Common myeloid progenitor, CD34-positive (primary cell): ENCODE measurements at places on chromosomes 4 and X.

- no peaks in the 10 kb centered on the region for H3K27me3 ChIP-seq
- no peak for DNase-seq
- no peaks in the 10 kb centered on the region for H3K4me1 ChIP-seq
- H3K36me3 ChIP-seq, result no peaks in the 10 kb centered on the region
- no peak overlapping the region for H3K27ac ChIP-seq
These were observed 1089.8 kb downstream of the FAT4 start for GRCh38 chr4:126404549-126404948.

DNA sequence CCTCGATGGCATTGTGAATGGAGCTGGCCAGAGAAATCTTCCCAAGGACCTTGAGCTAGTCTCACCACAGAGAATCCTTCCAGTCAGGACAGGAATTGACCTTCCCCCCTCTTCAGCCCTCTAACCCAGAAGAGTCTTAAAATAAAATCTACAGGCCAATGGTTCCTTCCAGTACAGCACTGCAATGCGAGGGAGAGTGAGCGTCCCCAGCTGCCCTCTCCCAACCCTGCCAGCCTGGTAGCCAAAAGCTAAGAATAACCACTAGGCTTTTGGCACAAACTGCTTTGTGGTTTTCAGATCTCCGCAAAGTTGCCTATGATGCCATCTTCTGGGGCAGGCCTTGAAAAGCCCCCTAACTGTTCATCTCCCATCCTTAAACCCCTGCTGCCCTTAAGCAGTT, 175.1 kb downstream of the AR start:
- peaks cover 24% of the 10 kb centered on the region for H3K4me1 ChIP-seq
- no peak overlapping the region for H3K27ac ChIP-seq
- no peak overlapping the region for H3K4me3 ChIP-seq
- H3K36me3 ChIP-seq, result no peaks in the 10 kb centered on the region
- no peaks in the 10 kb centered on the region for H3K27me3 ChIP-seq

GRCh38 chrX:72245461-72246089, 6.7 kb upstream of the ERCC6L start:
- no peaks in the 10 kb centered on the region for H3K36me3 ChIP-seq
- H3K4me1 ChIP-seq, result no peaks in the 10 kb centered on the region
- H3K4me3 ChIP-seq, result no peak overlapping the region

GRCh38 chr4:114040319-114041116, 61.1 kb upstream of the ARSJ start:
- DNase-seq, result peak; percentile 10
- H3K27me3 ChIP-seq, result no peaks in the 10 kb centered on the region
- no peaks in the 10 kb centered on the region for H3K36me3 ChIP-seq
- H3K27ac ChIP-seq, result no peak overlapping the region
- H3K4me3 ChIP-seq, result no peak overlapping the region
- H3K4me1 ChIP-seq, result no peaks in the 10 kb centered on the region

GRCh38 chr4:181661090-181661489, 582.1 kb upstream of the TENM3 start:
- no peaks in the 10 kb centered on the region for H3K27me3 ChIP-seq
- H3K4me1 ChIP-seq, result no peaks in the 10 kb centered on the region
- H3K4me3 ChIP-seq, result no peak overlapping the region
- no peaks in the 10 kb centered on the region for H3K36me3 ChIP-seq

DNA sequence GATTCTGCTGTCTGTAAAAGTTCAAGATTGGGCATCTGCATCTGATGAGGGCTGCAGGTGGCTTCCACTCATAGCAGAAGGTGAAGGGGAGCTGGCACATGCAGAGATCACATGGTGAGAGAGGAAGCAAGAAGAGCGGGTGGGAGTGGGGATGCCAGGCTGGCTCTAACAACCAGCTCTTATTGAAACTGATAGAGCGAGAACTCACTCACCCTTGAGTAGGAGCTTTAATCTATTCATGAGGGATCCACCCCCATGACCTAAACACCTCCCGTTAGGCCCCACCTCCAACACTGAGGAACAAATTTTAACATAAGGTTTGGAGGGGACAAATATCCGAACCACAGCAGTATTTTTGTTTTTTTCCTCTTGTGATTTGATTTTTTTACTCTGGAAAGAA, 45.8 kb downstream of the PHOX2B start:
- no peaks in the 10 kb centered on the region for H3K36me3 ChIP-seq
- H3K27ac ChIP-seq, result no peak overlapping the region
- no peak for DNase-seq
- H3K4me1 ChIP-seq, result no peaks in the 10 kb centered on the region
- peaks cover 9% of the 10 kb centered on the region for H3K27me3 ChIP-seq
- no peak overlapping the region for H3K4me3 ChIP-seq

DNA sequence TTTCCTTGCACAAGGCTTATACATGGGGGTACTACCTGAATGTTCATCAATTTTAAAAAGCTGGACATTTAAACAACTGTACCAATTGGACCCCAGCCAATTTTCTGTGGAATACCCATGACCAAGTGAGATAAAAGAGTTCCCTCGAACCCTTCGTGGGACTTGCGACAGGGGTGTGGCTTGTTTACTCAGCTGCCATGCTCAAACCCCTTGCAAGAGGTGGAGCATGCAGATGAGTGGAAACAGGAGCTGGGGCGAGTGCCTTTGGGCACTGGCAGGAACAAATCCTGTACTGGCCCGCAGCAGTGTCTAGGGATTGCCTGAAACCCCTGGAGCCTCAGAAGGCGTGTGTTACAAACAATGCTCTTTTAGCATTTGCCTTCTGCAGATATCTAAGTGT, 144.2 kb downstream of the PDHA2 start:
- DNase-seq, result no peak
- H3K4me3 ChIP-seq, result no peak overlapping the region
- no peaks in the 10 kb centered on the region for H3K4me1 ChIP-seq
- H3K27ac ChIP-seq, result no peak overlapping the region
- H3K27me3 ChIP-seq, result no peaks in the 10 kb centered on the region
- no peaks in the 10 kb centered on the region for H3K36me3 ChIP-seq

- no peaks in the 10 kb centered on the region for H3K36me3 ChIP-seq
- no peaks in the 10 kb centered on the region for H3K4me1 ChIP-seq
- H3K27me3 ChIP-seq, result no peaks in the 10 kb centered on the region
- H3K4me3 ChIP-seq, result no peak overlapping the region
These were observed 187.7 kb upstream of the NUDT10 start for GRCh38 chrX:51144828-51145442.

DNA sequence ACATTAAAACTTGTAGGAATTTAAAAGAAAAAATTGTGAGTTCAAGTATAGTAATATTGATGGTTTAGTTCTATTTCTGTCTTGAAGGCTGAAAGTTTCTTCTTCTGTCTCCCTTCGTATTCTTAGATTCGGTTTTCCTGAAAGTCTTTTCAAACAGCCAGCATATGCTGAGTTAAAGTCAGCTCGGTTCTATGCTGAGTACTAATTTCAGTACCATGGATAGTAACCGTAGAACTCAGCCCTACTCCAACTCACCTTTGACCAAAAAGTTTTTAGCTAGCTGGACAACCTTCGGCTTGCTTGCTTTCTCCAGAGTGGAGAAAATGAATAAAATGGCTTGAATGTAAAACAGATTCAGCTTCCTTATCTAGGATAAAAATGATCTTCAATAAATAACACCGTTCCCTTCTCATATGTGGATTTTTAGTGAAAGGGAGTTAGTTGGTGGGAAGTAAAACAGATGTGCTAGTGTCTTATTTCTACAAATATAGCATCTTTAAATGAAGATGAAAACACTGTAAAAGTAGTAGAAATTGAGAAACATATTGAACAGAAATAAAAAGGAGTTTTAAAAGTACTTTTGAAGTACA, 5.2 kb downstream of the POU4F2 start:
- H3K4me1 ChIP-seq, result no peaks in the 10 kb centered on the region
- H3K27me3 ChIP-seq, result peaks cover 19% of the 10 kb centered on the region
- peak; percentile 52 for DNase-seq
- no peak overlapping the region for H3K4me3 ChIP-seq

DNA sequence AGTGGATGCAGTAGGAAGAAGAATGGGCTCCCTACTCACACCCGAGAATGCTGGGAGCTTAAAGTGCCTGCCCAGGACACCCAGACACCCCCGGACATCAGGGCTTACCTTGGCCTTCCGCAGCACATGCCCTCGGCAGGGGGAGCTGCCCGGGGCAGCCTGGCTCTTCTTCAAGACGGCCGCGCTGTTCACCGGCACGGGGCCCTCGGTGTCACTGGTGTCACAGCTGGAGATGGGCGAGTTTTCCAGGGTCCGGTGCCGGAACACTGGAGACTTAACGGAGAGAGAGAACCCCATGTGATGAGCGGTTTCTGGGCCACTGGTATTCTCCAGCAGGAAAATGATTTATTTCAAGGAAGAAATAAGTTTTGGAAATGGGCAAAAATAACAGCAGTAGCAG, 170.9 kb downstream of the AFAP1 start:
- no peaks in the 10 kb centered on the region for H3K36me3 ChIP-seq
- DNase-seq, result no peak
- no peaks in the 10 kb centered on the region for H3K27me3 ChIP-seq
- H3K4me1 ChIP-seq, result peaks cover 6% of the 10 kb centered on the region
- no peak overlapping the region for H3K4me3 ChIP-seq
- no peak overlapping the region for H3K27ac ChIP-seq

- no peak overlapping the region for H3K4me3 ChIP-seq
- no peaks in the 10 kb centered on the region for H3K36me3 ChIP-seq
- H3K4me1 ChIP-seq, result no peaks in the 10 kb centered on the region
- DNase-seq, result no peak
These were observed 59.4 kb upstream of the H2AZ1 start for GRCh38 chr4:100009490-100009889.

GRCh38 chr4:71338846-71339593, at the start of gene SLC4A4:
Gene SLC4A4 (plus strand): TSS chr4:71339020.
- peak; percentile 76 for DNase-seq
- H3K4me3 ChIP-seq, result no peak within 1 kb of the TSS
- no peaks in the 10 kb centered on the region for H3K27me3 ChIP-seq
- no peaks in the 10 kb centered on the region for H3K4me1 ChIP-seq
- H3K36me3 ChIP-seq, result no peaks in the 10 kb centered on the region
- no peak within 1 kb of the TSS for H3K27ac ChIP-seq

DNA sequence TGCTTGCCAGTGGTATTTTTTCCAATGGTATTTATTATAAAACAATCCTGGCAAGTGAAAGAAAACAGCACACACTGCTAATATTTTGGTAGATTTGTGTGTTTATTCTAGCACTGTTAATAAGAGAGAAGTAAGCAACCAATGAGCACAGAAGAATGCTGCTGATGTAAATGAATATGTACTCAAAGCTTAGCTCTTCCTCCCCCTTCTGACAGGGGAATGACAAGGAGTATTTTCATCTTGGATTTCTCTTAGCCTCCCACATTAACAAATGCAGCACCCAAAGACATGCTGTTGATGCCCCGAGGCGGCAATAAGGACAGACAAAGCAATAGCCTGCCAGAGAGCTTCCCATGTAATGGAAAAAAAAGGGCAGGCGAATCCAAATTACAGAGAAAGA, 18.6 kb downstream of the ARHGAP6 start:
- H3K4me1 ChIP-seq, result no peaks in the 10 kb centered on the region
- H3K27ac ChIP-seq, result no peak overlapping the region
- H3K4me3 ChIP-seq, result no peak overlapping the region
- H3K27me3 ChIP-seq, result no peaks in the 10 kb centered on the region
- no peaks in the 10 kb centered on the region for H3K36me3 ChIP-seq
- DNase-seq, result no peak

DNA sequence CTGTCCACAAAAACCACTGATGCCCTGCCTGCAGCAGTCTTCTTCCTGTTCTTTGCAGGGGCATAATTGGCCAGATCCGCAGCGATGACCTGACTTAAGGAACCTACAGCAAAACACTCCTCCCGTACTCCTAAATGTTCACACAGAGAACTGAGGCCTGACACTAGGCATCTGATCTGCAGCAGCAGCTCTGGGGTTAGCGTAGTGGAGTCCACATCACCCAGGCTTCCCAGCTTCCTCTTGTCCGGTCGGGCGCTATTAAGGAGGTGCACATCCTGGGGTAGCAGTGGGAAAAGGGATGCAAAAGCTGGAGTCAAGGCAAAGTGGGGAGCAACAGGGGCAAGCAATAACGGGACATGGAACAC, 758 bp downstream of the SCFD2 start:
- H3K4me3 ChIP-seq, result peak overlapping the region; percentile 99
- peak; percentile 28 for DNase-seq
- H3K27ac ChIP-seq, result peak overlapping the region; percentile 59

GRCh38 chr4:76381986-76382385, 39.0 kb downstream of the CCDC158 start:
- H3K4me3 ChIP-seq, result no peak overlapping the region
- no peaks in the 10 kb centered on the region for H3K36me3 ChIP-seq
- H3K27ac ChIP-seq, result no peak overlapping the region
- peak; percentile 26 for DNase-seq

DNA sequence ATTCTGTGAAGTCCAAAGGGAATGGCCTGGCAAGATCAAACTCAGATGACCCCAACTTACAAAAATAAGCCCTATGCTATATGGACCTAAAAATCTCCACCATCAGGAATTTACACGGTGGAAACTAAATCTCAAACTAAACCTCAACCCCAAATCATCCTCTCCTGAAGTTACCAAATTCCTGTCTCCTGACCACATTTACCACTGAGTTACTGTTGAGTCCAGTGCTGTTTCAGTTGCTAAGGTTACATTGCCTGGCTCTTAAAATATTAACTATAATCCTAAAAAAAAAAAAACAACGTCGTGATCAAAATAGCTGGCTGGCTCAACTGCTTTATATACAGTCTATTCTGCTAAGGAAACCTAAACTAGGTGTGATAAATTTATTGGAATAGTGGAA, 315.2 kb upstream of the SLIT2 start:
- H3K4me3 ChIP-seq, result no peak overlapping the region
- DNase-seq, result no peak
- H3K36me3 ChIP-seq, result no peaks in the 10 kb centered on the region
- H3K27ac ChIP-seq, result no peak overlapping the region
- no peaks in the 10 kb centered on the region for H3K27me3 ChIP-seq

DNA sequence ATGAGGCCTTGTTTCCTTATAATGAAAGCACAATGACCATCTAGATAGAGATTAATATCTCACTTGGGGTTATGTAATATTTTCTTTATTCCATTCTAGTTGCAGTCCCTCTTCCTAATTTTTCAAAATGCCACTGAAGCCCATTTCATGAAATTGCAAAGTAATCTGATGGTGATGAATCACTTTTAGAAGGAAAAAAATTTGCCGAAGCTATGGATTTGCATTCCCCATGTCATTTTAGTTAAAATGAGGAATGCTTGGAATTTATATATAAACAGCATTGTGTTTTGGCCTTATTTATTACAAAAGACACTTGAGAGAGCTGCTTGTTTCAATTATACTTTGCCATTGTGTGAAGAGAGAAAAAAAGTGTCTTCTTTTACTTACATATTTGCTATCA, 241.7 kb upstream of the TEX13A start:
- no peak overlapping the region for H3K27ac ChIP-seq
- no peak for DNase-seq
- no peaks in the 10 kb centered on the region for H3K4me1 ChIP-seq
- H3K36me3 ChIP-seq, result no peaks in the 10 kb centered on the region
- H3K4me3 ChIP-seq, result no peak overlapping the region

DNA sequence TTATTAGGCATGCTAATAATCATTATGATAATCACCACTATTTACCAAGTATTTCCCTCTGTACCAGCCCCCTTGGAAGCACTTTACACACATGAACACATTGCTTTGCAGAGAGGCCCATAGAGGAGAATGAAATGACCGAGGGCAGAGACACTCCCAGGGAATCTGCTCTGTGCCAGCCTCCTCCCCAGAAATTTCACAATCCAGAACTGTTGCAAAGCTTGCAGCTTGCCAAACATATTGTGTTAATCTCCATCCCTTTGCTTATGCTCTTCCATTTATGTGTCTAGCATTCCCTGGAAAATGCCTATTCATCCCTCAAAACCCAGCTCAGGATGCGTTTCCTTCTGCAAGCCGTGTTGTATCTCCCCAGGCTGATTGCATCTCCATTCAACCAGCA, 37.8 kb downstream of the CYTL1 start:
- DNase-seq, result no peak
- H3K27me3 ChIP-seq, result no peaks in the 10 kb centered on the region
- no peak overlapping the region for H3K27ac ChIP-seq
- H3K4me1 ChIP-seq, result no peaks in the 10 kb centered on the region
